ENCODE measurements at places on chromosomes 5 and 9. TPM values are rescaled to one million over a fixed set of nuclear protein-coding genes. Genes with fewer than 3 reads are reported as not detected.
A peak's percentile ranks its signal among the peaks of the same experiment; 100 is the strongest.

DNA sequence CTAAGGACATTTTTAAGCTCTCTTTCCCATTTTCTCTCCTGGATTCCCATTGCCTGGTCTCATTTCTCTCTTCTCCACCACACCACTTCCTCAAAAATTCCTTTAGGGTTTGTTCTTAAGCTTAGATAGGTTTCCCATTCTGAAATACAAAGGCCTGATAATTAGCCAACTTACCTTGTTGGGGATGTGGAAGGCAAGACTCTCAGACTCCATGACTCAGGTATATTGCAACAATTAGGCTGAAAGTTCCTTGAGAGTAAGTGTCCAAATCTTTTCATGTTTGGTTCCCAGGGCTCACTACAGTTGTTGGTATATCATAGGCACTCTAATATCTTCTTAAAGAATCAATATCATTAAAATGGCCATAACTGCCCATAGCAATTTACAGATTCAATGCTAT lies 43.6 kb downstream of the FXN start:
- H3K36me3 ChIP-seq = peaks cover 3% of the 10 kb centered on the region
- no peak overlapping the region for H3K4me3 ChIP-seq
- no peaks in the 10 kb centered on the region for H3K4me1 ChIP-seq
- no peaks in the 10 kb centered on the region for H3K27me3 ChIP-seq
- DNase-seq = no peak
- H3K27ac ChIP-seq = no peak overlapping the region

GRCh38 chr5:113181853-113182490 lies 205.4 kb downstream of the DCP2 start:
- H3K36me3 ChIP-seq = no peaks in the 10 kb centered on the region
- H3K27ac ChIP-seq = no peak overlapping the region
- DNase-seq = peak; percentile 2
- H3K4me1 ChIP-seq = no peaks in the 10 kb centered on the region

DNA sequence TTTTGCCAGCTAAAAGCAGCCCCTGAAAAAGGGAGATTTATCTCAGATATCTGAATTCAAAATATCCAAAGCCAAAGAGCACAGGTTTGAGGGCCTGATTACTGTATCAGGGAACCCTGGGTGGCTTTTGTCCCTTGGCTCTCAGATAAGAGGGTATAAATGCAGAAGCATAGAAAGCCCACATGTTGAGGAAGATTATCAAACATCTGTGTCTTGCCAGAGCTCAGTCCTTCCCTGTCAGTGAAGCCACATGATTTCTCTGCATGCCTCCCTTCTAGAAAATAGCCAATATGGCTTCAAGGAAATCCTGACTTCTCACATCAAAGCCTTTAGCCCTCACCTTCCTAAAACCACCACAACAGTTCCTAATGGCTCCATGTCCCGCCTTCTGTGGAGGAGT lies 408.0 kb upstream of the DMAC1 start:
- DNase-seq = no peak
- H3K27ac ChIP-seq = no peak overlapping the region
- H3K4me3 ChIP-seq = no peak overlapping the region

GRCh38 chr5:17000291-17000939 lies 64.3 kb upstream of the MYO10 start:
- H3K4me1 ChIP-seq = no peaks in the 10 kb centered on the region
- H3K27ac ChIP-seq = no peak overlapping the region
- H3K36me3 ChIP-seq = no peaks in the 10 kb centered on the region
- DNase-seq = no peak

DNA sequence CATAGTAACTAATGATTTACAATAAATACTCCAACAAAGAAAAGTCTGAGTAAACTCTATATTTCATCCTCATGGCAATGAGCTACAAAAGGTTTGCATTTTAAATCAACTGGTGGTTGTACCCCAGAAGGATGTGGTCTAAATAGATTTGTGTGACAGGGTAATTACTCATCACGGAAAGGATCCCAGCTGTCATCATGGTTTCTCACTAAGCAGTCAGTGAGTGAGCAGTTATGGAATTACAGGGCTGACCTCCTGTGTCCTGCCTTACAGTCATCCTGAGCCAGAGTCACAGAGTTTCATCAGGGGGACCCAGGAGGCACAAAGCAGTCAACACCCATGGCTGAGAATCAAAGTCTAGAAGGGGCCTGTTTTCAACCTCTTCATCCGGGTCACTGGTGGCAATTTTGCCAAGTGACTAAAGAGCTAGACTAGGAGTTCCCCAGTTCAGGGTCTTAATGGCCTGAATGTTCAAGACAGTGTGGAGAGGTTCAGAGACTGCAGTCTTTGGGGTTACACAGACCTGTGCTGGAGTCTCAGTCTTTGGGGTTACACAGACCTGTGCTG lies 210.7 kb upstream of the SLC24A2 start:
- peak overlapping the region; percentile 99 for H3K27ac ChIP-seq
- H3K27me3 ChIP-seq = no peaks in the 10 kb centered on the region
- peak; percentile 85 for DNase-seq
- H3K4me1 ChIP-seq = peaks cover 56% of the 10 kb centered on the region
- peaks cover 9% of the 10 kb centered on the region for H3K36me3 ChIP-seq

DNA sequence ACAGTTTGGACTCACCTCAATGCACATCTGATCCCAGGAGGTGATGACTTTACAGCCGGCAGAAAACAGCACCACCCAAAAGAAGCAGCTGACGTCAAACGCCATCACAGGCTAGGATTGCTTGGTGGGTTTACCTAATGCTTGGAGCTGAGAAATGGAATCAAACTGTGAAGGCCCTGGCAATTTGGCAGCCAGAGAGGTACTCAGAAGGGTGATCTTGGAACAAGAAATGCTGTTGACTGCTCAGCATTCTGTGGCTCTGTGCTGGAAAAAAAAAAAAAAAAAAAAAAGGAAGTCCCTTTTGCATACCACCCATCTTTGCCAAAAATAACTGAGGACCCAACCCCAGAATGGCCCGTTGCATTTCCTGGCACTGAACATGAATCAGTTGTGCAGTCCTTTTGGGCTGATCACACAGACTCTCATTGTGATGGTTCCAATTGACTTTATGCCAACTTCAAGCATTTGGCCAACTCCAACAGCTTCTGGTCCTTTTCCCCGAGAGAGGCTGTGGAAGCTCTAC lies at the start of gene CD180:
Gene CD180, minus strand, starts transcription at position 263 of the 523 bp plus-strand sequence. Its CDS starts 158 bp downstream, at position 105.
- H3K27ac ChIP-seq = no peak within 1 kb of the TSS
- H3K4me1 ChIP-seq = peaks cover 53% of the 10 kb centered on the region
- DNase-seq = no peak
- H3K27me3 ChIP-seq = no peaks in the 10 kb centered on the region

- H3K27ac ChIP-seq = peak overlapping the region; percentile 33
- no peak overlapping the region for H3K4me3 ChIP-seq
- H3K4me1 ChIP-seq = peaks cover 64% of the 10 kb centered on the region
Observed at GRCh38 chr9:130144703-130145102, 27.5 kb upstream of the NCS1 start.

DNA sequence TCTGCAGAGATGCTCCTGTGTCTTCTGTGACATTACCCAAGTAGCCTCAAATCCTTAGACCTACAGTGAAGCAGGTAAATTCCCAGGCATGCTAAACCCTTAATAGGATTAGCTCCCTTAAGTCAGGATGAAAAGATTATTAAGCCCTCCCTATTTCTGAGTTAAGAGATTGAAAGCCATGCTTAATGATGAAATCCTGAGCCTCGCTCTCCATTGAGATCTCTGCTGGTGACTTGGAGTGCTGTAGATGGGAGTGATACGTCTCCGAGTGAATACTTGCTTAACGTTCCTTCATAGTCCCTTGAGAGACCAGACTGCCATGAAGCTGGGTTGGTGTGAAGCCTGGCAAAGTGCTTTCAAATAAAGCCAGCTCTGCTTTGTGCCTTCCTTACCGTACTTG lies 34.2 kb downstream of the AOPEP start:
- peaks cover 14% of the 10 kb centered on the region for H3K4me1 ChIP-seq
- no peak for DNase-seq
- no peaks in the 10 kb centered on the region for H3K27me3 ChIP-seq
- no peak overlapping the region for H3K4me3 ChIP-seq

DNA sequence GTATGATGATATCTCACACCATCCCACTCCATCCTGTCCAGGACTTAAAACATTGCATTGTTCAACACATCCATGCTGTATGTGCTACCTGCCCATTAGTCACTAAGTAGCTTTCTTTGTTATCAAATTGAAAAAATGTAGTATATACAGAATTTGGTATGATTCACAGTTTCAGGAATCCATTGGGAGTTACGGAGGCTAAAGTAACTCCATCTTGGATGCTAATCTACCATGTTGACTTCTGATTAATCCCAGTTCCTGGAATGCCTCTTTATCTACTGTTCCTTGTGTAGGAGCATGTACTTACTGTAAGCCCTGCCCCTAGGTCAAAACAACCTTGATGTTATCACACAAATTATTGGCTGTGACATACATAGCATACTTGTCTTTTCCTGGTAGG lies 38.9 kb upstream of the FOXB2 start:
- peaks cover 5% of the 10 kb centered on the region for H3K27me3 ChIP-seq
- H3K27ac ChIP-seq = no peak overlapping the region
- H3K4me3 ChIP-seq = no peak overlapping the region
- H3K4me1 ChIP-seq = no peaks in the 10 kb centered on the region
- DNase-seq = no peak

GRCh38 chr5:180294411-180294810 lies 2.5 kb upstream of the MAPK9 start:
- DNase-seq = no peak
- no peaks in the 10 kb centered on the region for H3K27me3 ChIP-seq
- no peak overlapping the region for H3K4me3 ChIP-seq
- peaks cover 33% of the 10 kb centered on the region for H3K4me1 ChIP-seq

- H3K36me3 ChIP-seq = no peaks in the 10 kb centered on the region
- no peaks in the 10 kb centered on the region for H3K4me1 ChIP-seq
- no peak overlapping the region for H3K27ac ChIP-seq
- H3K4me3 ChIP-seq = no peak overlapping the region
- no peak for DNase-seq
Observed at GRCh38 chr5:65050140-65050539, 281.4 kb downstream of the CWC27 start.

GRCh38 chr5:82259172-82259800 lies 18.9 kb downstream of the RPS23 start:
- DNase-seq = no peak
- H3K4me3 ChIP-seq = no peak overlapping the region
- no peaks in the 10 kb centered on the region for H3K27me3 ChIP-seq
- no peak overlapping the region for H3K27ac ChIP-seq
- H3K4me1 ChIP-seq = no peaks in the 10 kb centered on the region

GRCh38 chr9:98381311-98382103 lies 126.1 kb upstream of the TBC1D2 start:
- no peaks in the 10 kb centered on the region for H3K4me1 ChIP-seq
- H3K4me3 ChIP-seq = no peak overlapping the region
- no peaks in the 10 kb centered on the region for H3K27me3 ChIP-seq
- no peak for DNase-seq
- H3K27ac ChIP-seq = no peak overlapping the region

GRCh38 chr5:139896718-139897117 lies 101.1 kb downstream of the PSD2 start:
- DNase-seq = no peak
- H3K36me3 ChIP-seq = no peaks in the 10 kb centered on the region
- H3K27me3 ChIP-seq = peaks cover 18% of the 10 kb centered on the region
- H3K4me1 ChIP-seq = no peaks in the 10 kb centered on the region

CD72 gene
- 28.7 TPM for total RNA-seq

KLF4 gene
- total RNA-seq = 1.7 TPM

GRM6 gene
- not detected for total RNA-seq

SNX18 gene
- 6.4 TPM for total RNA-seq

TMEM252 gene
- not detected for total RNA-seq

TEX48 gene
- total RNA-seq = 1.4 TPM

GRXCR2 gene
- not detected for total RNA-seq

Measured in activated T-cell treated with anti-CD3 and anti-CD28 coated beads, Interleukin-2, amount 50 U/mL, for 72 hours (primary cell).